Fibroblast of the conjunctiva (primary cell): ENCODE measurements at places on chromosomes 7 and 10.

DNA sequence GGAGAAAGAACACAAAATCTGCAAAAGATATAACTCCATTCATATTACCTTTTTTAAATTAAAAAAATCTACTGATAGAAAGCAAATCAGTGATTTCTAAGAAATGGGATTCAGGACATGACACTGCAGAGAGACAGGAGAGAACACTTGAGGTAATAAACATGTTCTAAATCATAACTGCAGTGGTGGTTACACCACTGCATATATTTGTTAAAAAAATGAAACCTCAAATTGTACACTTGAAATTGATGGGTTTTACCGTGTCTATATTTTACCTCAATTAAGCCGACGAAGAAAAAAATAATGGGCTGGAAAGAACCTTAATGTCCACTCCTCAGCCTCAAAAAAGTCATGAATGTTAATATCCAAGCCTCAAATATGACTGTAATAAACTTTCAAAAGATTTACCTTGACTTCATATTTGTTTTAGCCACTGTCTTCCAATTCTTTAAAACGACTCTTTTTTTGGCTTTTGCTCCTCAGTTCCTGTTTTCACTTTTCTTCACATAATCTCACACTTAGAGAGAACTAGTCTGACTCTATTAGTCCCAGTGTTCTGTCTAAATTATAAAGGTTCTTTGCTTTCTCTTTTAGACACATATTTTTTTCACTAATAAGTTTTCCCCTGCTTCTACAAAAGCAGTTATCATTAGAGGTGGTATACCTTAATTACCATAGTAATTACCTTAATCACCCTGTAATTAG, 502.4 kb downstream of the GRM8 start:
- DNase-seq = no peak

- no peak for DNase-seq
Observed at GRCh38 chr10:32957341-32958084, 517 bp downstream of the ITGB1 start.

- DNase-seq = no peak
Observed at GRCh38 chr10:121405096-121405495, 193.1 kb downstream of the FGFR2 start.

DNA sequence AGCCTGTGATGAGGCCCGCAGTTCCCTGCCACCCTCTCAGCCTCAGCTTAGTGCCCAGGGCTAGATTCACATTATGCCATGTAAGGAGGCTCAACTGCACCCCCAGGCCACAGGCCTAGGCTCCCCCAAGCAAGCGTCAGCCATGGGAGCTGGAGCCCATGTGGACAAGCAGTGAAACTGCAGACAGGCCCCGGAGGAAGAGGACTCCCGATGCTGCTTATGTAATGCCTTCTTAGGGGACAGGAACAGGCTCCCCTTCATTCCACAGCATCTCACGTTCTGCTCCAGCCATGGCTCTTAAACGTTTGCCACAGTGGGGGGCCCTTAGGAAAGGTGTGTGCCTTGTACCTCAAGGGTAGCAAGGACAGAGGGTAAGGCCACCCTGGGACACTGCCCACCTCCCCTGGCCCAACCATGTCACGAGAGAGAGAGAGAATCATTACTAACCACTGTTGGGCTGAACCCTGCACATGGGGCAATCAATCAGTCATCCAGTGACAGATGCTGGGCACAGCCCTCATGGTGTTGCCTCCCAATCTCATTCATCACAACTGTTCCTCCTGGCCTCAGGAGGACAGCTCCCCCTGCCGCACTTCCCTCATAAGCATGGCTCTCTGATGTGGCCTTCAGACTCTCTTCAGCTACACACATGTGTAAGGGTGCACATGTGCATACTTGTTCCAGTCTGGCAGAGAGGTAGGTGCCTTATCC, 263.0 kb downstream of the GRID1 start:
- no peak for DNase-seq

DNA sequence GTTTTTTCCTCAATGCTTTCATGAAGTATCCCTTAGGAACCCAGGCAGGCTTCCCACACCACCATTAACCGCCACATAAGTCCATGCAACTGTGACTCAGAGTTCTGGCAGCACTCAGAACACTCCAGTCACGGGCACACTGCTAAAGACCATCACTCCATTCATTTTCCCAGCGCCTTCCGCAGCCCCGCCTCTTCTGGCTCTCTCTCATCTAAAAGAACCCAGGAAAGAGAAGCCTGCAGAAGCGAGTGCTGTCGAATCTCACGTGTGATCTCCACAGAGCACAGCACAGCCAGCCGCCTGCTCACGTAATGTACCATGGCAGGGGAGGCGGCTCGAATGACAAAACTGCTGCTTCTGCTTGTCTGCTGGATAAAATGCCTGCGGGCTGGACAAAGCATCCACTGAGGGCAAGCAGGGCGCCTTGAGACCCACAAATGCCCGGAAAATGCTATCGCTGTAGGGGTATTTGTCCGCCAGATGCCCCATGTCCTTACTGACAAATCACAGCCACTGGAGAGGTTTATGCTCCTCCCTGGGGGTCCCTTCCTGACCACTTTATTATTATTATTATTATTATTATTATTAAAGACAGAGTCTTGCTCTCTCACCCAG, 1.8 kb downstream of the PSMG3 start:
- DNase-seq = no peak

- DNase-seq = no peak
Observed at GRCh38 chr10:84355106-84355505, 26.7 kb downstream of the CCSER2 start.

DNA sequence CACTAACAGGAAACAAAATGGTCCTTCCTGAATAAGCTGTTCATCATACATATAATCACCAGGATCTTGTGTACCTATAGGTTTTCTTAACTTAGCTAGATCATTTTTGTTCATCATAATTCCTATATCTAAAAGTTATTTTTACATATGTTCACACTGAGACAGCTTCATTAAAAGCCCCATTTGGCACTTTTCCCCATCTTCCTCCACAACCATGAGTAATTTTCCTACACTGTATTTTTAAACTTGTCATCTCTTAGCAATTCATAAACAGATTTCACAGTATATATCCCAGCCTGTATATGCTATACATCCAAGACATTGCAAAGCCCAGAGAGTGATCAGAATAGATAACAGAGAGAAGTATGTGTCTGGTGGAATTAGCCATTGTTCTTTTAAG, 28.3 kb downstream of the ZNF365 start:
- no peak for DNase-seq

DNA sequence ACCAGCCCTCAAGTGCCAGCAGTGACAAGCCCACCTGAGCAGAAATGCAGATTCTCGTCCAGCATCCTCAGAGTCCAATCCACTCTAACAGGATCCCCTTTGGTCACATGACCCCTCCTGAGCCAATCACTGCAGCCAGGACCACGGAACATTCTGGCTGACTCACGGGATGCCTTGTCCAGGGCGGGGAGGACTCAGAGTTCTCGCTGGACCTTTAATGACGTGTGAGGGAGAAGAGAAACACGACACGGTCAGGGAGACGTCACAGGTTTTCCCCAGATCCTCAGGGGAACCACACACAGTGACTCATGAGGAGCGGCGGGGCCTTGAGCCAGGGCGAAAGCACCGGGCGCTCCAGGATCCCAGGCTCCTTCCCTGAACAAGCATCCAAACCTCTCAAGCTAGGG, 155.7 kb downstream of the PTPRN2 start:
- DNase-seq = peak; percentile 89

DNA sequence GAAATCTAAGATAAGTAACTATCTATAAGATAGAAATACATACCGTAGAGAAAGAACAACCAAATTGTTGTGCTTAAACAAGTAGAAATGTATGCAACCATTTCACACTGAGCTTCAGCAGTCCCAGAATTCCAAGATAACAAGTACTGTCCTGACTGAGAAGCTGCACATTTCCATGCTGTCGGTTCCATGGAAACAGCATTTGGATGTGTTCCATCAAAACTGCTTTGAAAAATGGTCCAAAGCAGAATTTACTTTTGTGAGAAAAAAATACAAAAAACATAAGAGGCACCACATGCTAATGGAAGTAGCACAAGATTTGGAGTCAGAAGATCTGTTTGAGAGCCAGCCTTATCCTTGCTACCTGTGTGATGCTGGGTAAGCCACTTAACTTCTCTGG, 92.6 kb downstream of the MTERF1 start:
- DNase-seq = no peak

GRCh38 chr10:50851884-50852671, 33.3 kb downstream of the A1CF start:
- DNase-seq = no peak

GRCh38 chr10:44517635-44518034, 132.7 kb upstream of the CXCL12 start:
- no peak for DNase-seq

GRCh38 chr7:2702594-2702957, 14.6 kb downstream of the AMZ1 start:
- no peak for DNase-seq

DNA sequence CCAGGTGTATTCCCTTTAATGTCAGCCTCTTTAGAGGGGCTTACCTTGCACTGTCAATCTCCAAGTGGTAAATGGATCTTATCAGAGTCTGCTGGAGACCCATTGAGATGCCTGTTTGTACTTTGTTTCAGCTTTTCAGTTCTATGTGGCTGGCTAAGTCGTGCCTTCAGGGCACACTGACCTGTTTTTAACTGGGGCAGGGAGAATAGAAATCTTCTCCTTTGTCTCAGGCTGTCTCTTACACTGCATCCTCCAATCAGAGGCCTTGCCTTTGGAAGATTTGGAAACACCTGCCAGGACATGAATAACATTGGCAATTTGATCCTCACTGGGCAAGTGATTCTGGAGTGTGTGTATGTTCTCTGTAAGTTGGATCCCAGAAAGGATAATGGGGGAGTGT, 65.0 kb downstream of the POU6F2 start:
- no peak for DNase-seq

GRCh38 chr7:70071766-70072165, 473.5 kb downstream of the AUTS2 start:
- DNase-seq = no peak

GRCh38 chr7:44382459-44383265, 57.3 kb upstream of the CAMK2B start:
- no peak for DNase-seq

- no peak for DNase-seq
Observed at GRCh38 chr10:29611781-29612381, 22.9 kb downstream of the SVIL start.

- no peak for DNase-seq
Observed at GRCh38 chr10:49571388-49571787, 32.5 kb upstream of the ERCC6 start.

GRCh38 chr7:129457101-129457500, 22.9 kb downstream of the STRIP2 start:
- no peak for DNase-seq

- no peak for DNase-seq
Observed at GRCh38 chr10:64546073-64546472, 1024.9 kb downstream of the REEP3 start.

- DNase-seq = no peak
Observed at GRCh38 chr7:17086403-17086802, 204.6 kb upstream of the AGR3 start.

DNA sequence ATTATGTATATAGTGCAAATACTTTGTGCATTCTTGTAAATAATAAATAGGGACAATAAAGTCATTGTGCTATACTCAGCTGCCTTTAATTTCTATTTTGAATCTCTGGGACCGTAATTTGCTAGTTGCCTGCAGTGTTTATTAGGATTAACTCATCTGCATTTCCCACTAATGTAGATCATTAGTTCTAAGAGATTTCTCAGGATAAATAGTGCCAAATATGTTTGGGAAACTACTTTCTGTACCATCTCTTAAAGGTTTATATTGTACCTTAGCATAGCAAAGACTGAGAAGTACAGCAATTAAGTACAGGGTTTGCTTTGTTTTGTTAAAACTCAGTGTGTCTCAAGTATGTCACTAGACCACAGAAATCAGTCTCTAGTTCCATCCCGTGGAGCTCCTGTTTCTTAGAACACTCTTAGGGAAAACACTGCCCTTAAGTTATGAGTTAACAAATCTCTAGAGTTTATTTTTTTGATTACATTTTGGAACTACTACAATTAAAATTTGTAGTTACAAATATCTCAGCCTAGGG, 26.0 kb downstream of the ADD3 start:
- DNase-seq = no peak

DNA sequence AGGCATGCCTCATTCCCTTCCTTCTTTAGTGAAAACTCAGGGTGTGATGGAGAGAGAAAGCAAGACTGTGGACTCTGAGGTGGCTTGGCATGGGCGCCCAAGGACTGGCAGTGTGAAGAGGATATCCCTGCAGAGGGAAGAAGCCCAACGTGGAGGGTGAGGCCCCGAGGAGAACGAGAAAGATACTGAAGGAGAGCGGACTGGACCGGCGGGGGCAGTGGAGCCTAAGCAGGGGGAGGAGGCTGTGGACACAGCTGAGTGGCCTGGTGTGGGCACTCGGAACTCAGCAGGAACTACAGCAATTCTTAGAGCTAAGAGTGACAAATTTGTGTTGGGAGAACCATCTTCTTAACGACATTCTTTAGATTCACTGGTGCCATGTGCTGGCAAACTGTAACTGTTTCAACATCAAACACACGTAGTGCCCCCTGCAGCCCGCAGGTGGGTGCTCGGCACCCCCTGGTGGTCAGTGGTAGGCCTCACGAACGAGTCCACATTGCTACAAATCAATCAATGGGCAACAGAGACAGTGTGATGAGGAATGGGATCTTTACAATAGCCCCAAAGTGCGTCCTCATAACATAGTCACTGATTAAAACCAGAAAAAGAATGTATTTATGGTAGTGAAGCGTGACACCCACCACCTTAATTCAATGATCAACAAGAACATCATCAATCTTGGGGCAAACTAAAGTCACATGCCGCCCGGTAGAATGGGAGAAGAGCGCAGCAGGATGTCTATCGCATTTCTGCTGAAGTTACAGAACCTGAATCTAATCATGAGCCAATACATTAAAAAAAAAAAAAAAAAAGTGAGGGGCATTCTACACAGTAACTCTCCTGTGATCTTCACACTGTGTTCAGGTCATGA, 2.0 kb upstream of the SFTPA1 start:
- peak; percentile 2 for DNase-seq

DNA sequence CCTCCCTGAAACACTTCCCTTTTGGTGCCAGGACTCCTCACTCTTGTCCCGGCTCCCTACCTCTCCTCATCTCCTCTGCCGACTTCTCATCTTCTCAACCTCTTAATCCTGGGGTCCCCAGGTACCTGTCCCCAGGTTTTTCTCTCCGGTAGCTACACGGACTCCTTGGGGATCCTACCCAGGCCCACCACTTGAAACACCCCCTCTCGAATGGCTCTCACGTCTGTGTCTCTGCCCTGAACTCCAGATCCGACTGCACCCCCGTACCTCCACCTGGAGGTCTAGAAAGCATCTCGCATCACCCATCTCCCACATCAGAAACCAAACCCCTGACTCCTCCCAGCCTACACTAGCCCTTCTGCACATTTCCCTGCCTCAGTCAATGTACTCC, 4.8 kb downstream of the TBATA start:
- no peak for DNase-seq

- DNase-seq = no peak
Observed at GRCh38 chr10:21602313-21602712, 68.3 kb downstream of the MLLT10 start.

GRCh38 chr7:51187941-51188340, 128.7 kb downstream of the COBL start:
- no peak for DNase-seq

DNA sequence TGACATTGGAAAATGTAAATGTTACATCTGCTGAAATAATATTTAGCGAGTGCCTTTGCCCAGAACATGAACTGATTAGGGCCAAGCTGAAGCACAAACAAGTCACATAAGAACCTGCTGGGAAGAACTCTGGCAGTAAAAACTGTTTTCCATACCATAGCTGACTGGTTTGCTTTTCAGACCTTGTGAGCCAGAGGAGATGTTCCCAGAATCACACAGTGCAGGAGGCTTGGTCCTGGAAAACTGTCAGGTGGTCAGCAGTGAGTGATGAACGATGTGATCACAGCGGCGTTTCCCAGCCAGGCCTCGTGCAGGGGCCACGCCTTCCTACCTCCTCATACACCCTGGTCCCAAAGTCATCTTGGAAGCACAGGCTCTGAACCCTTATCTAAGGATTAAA, 164.2 kb upstream of the EEPD1 start:
- peak; percentile 12 for DNase-seq
